ENCODE measurements at places on chromosomes 2 and 18.

- no peak for DNase-seq
These were observed 258.5 kb downstream of the ASXL3 start for GRCh38 chr18:33836564-33836963.

DNA sequence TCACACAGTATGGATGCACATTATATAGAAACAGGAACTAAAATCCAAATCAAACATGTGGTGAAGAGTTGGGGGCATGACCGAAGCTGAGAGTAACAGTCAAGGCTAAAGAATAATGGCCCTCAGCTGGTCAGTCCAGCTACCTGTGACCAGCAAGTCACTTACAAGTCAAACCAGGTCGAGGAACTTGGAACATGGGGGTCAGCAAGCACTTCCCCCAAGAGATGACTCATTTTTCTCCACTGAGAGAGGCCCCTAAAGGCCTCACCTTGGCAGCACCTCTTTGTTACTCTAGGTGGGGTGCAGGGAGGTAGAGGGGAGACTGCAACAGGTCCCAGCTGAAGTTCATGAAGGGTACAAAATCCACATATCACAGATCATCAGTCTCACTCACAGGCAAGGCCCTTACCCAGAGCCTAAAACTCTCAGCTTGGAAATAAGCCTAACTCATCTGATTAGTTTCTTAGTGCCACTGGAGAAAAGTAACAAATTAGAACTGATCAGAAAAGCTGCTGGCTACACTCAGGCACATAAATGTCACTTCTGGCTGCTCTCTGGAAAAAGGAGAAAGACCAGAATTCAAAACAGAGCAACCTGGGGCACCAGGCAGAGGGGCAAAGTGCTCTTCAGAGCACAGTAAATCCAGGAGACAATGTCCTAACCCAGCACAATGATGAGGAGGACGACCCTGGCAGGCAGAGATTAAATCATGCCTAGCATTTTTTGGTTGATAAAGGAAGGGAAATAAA, 4.0 kb downstream of the SDC1 start:
- no peak for DNase-seq

GRCh38 chr2:12284487-12284886, 432.2 kb upstream of the TRIB2 start:
- DNase-seq = no peak

DNA sequence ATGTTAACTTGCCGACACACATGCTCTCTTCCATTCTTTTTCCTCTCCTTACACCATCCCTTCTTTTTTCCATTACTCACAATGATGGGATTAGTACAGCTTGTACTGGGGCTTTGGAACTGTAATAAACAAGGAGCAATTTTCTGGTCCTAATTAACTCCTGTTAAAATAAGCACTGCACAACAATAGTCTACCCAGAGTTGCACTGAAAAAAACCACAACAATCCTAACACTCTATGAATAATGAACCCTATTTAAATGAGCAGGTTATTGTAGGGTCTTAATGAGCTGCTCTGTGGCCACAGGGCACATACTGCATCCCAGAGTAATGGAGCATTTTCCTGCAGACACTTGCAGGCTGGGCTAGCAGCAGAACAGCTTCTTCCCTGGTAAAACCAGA, 380.3 kb downstream of the NRXN1 start:
- DNase-seq = no peak

- DNase-seq = no peak
These were observed 90.4 kb upstream of the FAM110C start for GRCh38 chr2:136666-137065.

DNA sequence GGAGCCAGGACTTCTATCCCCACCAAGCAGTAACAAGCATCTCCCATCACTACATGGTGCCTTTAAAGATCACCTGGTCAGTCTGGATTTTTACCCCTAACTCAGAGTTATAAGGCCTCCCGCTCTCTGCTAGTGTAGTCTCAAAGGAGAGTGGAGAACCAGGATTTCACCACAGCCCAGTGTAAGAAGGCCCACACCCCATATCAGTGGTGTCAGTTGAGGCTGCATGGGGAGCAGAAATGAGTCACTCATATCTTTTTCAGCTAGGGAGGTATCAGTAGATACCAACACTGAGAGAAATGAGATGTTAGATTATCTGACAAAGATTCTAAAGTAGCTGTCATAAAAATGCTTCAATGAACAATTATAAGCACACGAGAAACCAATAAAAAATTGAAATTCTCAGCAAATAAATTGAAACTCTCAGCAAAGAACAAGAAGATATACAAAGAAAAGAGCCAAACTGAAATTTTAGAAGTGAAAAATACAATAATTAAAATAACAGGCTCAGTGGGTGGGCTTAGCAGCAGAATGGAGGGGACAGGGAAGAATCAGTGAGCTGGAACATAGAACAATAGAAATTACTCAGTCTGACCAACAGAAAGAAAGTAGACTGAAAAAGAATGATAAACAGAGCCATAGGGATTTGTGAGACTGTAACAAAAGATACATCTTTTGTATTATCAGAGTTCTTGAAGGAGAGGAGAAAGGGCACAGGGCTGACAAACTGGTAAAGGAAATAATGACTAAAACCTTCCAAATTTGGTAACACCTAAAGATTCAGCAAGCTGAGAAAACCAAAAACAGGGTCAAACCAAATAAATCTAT, 257.7 kb downstream of the ANAPC1 start:
- DNase-seq = no peak

GRCh38 chr2:175166216-175166824, 1.7 kb downstream of the ATF2 start:
- DNase-seq = no peak

GRCh38 chr2:222521099-222521498, 96.8 kb downstream of the SGPP2 start:
- no peak for DNase-seq

DNA sequence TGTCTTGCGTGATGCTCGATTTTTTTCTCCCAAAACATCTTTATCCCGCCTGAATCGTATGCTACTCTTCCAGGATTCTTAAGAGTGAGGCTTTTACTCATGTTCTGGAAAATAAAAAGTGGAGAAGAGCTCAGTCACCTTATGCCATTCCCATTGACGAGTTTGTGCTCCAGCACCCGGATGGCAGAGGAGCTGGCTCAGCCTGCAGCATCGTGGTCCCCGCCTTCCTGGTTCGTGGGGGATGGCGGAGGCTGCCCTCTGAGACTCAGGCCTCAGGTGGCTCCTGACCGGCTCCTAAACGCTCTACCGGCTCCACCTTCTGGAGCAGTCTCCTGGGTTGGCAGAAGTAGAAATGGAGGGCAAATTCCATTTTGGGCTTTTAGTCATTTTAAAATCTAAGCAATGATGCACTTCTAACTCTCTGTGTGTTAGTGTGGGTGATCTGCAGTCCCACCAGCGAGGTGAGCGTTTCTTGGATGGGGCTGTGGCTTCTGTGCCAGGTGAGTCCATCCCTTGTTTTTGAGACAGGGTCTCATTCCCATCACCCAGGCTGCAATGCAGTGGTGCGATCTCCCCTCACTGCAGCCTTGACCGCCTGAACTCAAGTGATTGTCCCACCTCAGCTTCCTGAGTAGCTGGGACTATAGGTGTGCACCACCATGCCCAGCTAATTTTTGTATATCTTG, 27.8 kb downstream of the RTP5 start:
- DNase-seq = no peak

GRCh38 chr2:112646102-112646719, 472 bp downstream of the SLC20A1 start:
- DNase-seq = peak; percentile 52

DNA sequence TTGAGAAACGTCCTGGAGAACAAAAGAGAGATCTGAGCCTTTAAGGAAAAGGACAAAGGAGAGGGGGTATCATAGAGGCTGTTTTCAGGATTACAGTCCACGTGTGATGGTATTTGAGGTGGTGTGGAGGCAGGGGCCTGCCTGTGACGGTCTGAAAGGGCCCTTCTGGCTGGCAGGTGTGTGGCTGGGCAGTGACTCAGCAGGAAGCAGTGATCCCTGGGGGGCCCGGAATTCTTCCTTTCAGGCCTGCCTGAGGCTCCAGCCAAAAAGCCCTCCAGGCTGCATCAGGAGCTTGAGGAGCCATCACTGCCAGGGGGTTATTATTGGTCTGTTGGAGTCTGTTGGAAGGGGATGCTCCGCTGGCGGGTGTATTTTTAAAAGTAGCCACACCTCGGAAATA, 97.2 kb upstream of the TMEM18 start:
- no peak for DNase-seq

DNA sequence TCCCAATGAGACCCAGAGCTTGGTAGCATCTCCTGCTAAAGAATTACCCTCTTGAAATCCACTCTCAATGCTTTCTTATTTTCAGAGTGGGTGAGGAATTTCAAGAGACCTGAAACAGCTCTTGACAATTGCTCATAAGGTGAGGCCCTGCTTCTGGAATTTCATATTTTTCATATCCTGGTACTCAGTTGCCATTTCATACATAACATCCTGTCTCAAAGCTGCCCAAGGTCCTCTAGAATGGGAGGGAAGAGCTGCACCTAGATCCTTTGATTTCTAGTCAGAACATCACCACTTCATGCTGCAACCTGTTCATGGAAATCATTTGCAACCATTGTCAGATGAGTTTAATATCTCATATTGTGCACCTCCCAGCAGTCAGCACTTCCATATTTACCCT, 404.8 kb upstream of the GALNT5 start:
- DNase-seq = no peak

DNA sequence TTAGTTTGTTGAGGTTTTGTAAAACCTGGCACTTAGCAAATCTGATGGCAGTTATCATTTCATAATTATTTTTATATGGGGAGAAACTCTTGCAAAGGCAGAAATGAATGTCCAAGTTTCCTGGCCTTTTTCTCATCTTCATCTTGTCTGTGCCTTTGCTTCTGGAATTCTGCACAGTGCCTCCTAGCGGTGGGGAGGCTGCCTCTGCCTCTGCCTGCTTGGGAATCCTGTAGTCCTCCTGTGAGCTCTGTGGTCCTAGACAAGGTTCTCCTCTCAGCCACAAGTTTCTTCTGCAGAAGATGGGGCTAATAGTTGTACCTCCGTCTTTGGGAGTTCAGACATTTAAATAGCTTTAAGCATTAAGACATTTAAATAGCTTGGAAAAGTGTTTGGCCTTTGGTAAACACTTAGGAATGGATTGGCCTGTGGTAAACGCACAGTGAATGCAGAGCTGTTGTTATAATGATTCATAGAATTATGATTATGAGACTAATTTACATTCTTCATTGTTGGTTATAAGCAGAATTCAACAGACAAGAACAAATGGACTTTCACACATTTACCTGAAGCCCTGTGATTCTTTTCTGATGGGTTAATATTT, 101.2 kb downstream of the ZNF236 start:
- DNase-seq = no peak

GRCh38 chr2:113240150-113240914, 38.4 kb downstream of the PAX8 start:
- DNase-seq = no peak

GRCh38 chr2:50611351-50611871, 420.5 kb downstream of the NRXN1 start:
- DNase-seq = no peak

GRCh38 chr2:232264081-232264480, 114.5 kb upstream of the ALPP start:
- DNase-seq = no peak

- no peak for DNase-seq
These were observed 153.7 kb downstream of the SNTG2 start for GRCh38 chr2:1104364-1104763.

DNA sequence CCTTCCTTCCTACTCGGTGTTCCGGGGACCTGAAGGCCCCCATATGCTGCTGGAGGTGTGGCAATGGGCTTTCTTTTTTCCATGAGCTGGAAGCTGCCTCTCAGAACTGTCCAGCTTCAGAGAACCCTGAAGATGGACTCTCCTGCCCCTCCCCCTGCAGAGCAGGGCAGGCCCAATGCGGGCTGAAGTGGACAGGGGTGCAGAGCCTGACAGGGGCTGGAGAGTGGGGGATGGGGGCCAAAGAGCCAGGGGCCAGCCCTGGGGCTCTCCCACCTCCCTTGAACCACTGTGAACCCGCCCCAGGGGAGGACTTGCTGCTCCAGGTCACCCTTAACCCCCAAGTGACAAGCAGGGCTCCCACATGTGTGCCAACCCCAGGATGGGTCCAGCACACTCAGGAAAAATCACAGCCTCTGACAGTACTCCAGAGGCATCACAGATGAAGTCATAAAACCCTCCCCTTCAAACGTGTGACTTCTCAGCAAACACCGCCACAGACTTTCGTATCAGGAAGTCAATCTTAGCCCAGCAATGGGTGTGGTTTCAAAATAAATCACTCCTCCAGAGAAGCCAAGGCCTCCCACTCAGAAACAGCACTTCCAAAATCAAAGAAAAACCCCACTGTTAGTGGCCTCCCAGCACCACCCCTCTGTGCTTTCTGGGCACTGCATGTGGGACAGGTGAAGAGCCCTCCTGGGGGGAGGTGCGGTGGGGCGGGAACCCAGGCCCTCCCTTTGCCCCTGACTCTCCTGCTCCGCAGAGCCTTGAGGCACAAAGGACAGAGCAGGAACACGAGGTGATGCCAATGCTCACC, 135.8 kb downstream of the HDAC4 start:
- no peak for DNase-seq

GRCh38 chr2:54212456-54212855, 43.6 kb downstream of the TSPYL6 start:
- DNase-seq = no peak

GRCh38 chr2:15776629-15776919, 163.8 kb upstream of the MYCN start:
- no peak for DNase-seq

DNA sequence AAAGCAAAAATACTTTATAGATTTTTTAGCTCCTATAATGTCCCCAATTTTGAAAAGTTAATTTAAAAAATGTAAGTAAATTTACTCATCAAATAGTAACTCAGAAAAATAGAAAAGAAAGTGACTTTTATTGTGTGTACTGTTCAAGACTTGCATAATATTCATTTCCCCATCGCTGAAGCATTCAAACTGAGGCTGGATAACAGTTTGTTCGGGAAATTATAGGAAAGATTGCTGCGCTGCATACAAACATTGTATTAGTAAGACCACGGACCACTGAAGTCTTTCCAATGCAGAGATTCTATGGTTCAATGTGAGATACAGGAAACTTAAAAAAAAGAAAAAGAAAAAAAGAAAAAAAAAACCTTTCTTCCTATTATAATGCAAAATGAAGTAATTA, 10.4 kb downstream of the STK17B start:
- no peak for DNase-seq

DNA sequence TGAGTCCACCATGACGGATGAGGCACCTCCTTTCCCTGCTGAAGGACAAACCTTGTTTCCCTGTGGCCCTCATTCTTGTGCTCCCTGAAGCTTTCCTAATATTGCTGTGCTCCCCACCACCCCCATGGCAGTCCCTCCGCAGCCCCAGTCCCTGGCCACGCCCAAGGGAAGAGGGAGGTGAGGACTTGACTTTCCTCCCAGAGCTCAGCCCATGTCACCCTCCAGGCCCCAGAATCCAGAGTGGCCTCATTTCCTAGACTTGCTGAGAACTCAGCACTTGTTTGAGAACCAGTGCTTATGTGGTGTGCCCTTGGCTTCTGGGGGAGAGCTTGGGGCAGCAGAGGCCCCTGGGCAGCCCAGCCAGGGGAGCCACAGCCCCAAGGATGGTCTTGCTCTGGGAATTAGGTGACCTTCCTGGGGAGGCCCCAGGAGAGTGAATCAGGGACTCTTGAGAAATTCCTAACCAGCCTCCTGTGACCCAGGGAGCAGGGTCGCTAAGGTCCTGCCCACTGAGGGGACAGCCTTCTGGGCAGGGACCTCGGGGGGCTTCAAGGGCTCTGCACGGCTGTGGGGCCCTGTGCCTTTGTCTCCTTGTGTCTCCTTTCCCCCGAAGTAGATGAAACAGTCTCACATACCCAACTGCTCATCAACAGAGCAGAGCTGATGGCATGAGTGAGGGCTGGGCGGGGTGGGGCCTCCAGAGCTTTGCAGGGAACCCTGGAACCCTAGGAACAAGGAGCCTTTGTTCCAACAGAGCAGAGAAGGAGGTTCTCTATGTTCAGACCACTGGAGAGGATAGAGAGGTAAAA, 27.9 kb downstream of the PSD4 start:
- no peak for DNase-seq
